ENCODE measurements at places on chromosomes 6 and 20. TPM values are rescaled to one million over a fixed set of nuclear protein-coding genes. Genes with fewer than 3 reads are reported as not detected.

DNA sequence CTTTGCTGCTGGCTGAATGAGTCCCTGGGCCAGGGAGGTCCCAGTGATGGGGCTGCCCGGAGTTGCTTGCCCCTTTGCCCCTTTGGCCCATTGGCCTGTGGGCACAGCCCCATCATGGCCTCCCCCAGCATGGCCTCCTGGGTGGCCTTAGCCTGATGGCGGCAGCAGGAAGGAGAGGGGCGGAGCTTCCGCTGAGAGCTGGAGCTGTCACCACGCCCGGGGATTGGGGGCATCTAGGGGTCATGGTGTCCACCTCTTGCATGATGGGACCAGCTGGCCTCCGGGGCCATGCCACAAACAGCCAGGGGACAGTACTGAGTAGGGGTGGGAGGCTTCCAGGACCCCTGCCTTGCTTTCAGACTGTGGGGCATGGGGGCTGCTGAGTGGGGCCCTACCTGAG lies 31.5 kb upstream of the GATA5 start:
- no peaks in the 10 kb centered on the region for H3K27me3 ChIP-seq
- peaks cover 50% of the 10 kb centered on the region for H3K4me1 ChIP-seq
- H3K4me3 ChIP-seq: no peak overlapping the region
- DNase-seq: no peak
- peak overlapping the region; percentile 46 for H3K27ac ChIP-seq
- no peaks in the 10 kb centered on the region for H3K36me3 ChIP-seq

C6orf47 gene
- total RNA-seq: 27.4 TPM

DNA sequence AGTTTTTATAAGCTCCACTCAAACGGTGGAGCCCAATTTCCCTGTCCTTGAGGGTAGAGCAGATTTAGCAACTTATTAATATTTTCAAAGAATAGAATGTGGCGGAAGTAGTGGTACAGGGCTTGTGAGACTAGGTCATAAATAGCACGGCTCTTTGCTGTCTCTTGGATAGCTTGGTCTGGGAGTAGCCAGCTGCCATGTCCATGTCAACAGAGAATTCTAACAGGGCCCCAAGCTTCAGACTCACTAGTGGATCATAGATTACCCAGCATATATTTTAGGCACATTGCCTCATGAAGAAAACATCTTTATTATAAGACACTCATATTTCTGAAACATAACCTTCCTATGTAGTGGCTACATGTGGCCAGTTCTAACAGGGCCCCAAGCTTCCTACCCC lies 755.7 kb downstream of the HDGFL1 start:
- no peaks in the 10 kb centered on the region for H3K27me3 ChIP-seq
- DNase-seq: no peak
- H3K4me1 ChIP-seq: no peaks in the 10 kb centered on the region
- H3K36me3 ChIP-seq: no peaks in the 10 kb centered on the region

DNA sequence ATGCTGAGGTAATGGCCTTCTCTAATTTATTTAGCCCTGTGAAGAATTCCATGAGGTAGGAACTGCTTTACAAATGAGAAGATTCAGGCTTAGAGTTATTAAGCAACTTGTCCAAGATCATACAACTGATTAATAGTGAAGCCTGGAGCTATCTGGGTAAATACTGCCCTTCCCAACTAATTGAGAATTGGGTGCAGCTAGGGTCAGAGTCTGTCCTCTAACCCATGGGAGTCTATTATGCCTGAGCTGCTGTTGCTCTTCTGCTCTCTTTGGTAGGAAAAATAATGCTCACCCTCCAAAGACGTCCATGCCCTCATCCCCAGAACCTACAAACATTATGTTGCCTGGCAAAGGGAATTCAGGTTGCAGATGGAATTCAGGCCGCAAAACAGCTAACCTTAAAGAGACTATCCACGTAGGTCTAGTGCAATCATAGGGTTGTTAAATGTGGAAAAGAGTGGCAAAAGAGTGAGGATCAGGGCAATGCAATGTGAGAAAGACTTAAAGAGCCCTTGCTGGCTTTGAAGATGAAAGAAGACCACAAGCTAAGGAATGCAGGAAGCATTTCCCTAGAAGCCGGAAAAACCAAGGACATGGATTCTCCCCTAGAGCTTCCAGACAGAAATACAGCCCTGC lies 90.1 kb downstream of the SPTLC3 start:
- no peak overlapping the region for H3K27ac ChIP-seq
- no peak overlapping the region for H3K4me3 ChIP-seq
- DNase-seq: no peak
- H3K4me1 ChIP-seq: no peaks in the 10 kb centered on the region

PTCRA gene
- total RNA-seq: not detected

GRCh38 chr20:25006431-25007167 lies 14.0 kb upstream of the APMAP start:
- no peaks in the 10 kb centered on the region for H3K27me3 ChIP-seq
- H3K27ac ChIP-seq: no peak overlapping the region
- no peak for DNase-seq
- H3K36me3 ChIP-seq: no peaks in the 10 kb centered on the region
- H3K4me1 ChIP-seq: no peaks in the 10 kb centered on the region

DNA sequence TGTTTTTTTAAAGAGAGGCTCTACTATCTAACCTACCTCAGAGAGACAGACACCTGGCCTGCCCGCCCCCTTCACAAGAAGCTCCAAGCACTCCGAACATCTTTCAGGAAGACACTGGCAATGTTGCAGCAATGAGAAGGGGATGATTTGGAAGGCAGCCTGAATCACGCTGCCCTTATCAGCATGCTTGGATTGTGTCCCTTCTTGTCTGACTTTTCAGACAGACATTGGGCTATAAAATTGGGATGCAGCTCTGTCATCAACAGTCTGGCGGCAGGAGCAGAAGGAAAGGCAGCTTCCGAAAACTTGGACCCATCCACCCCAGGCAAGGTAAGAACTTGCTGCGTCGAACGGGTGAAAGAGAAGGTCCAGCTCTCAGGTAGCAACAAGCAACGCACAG lies 56.0 kb downstream of the CDK5RAP1 start:
- no peak overlapping the region for H3K27ac ChIP-seq
- H3K4me1 ChIP-seq: no peaks in the 10 kb centered on the region
- no peaks in the 10 kb centered on the region for H3K36me3 ChIP-seq
- no peak for DNase-seq
- no peak overlapping the region for H3K4me3 ChIP-seq

OR12D3 gene
- total RNA-seq: not detected

DNA sequence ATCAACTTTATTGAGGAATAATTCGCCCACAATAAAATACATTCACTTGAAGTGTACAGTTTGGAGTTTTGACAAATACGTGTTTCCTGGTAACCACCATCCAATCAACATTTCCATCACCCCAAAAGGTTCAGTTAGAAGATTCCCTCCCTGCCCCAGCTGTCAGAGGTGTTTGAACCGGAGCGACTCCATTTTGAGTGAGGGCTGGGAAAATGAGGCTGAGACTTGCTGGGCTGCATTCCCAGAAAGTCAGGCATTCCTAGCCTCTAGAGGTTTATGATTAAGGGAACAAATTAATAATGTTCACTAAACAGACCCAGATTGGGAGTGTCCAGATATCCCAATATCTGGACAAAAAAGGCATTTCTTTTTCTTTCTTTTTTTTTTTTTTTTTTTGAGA lies 33.0 kb upstream of the BLCAP start:
- no peaks in the 10 kb centered on the region for H3K36me3 ChIP-seq
- H3K27ac ChIP-seq: no peak overlapping the region
- no peak overlapping the region for H3K4me3 ChIP-seq

- H3K27me3 ChIP-seq: no peaks in the 10 kb centered on the region
- DNase-seq: peak; percentile 42
- H3K27ac ChIP-seq: no peak overlapping the region
- H3K4me3 ChIP-seq: no peak overlapping the region
Measured at GRCh38 chr6:121732641-121733040, 297.2 kb downstream of the GJA1 start.

- no peak overlapping the region for H3K27ac ChIP-seq
- no peaks in the 10 kb centered on the region for H3K36me3 ChIP-seq
- peaks cover 11% of the 10 kb centered on the region for H3K27me3 ChIP-seq
- no peak overlapping the region for H3K4me3 ChIP-seq
- H3K4me1 ChIP-seq: no peaks in the 10 kb centered on the region
- DNase-seq: no peak
Measured at GRCh38 chr20:52279706-52280105, 88.1 kb upstream of the ZFP64 start.

DNA sequence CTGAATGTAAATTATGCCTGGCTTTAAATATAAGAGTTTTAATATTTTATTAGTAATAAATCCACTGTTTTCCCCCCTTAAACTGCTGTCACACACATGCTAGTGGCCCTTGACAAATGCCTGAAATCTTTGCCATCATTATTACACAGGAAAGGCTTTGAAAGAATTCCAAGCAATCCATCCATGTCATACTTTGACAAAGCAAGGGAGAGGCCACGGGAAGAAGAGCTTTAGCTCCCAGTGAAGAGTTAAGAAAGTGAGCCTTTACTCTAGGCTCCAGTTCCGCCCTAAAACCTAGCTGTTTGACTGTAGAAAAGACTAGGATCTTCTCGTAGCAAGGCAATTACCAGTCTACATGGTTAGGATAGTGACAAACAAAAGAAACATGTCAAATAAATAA lies 147.9 kb downstream of the GMDS start:
- H3K4me3 ChIP-seq: no peak overlapping the region
- no peak for DNase-seq
- no peak overlapping the region for H3K27ac ChIP-seq
- H3K36me3 ChIP-seq: no peaks in the 10 kb centered on the region

EFCAB8 gene
- not detected for total RNA-seq

DNA sequence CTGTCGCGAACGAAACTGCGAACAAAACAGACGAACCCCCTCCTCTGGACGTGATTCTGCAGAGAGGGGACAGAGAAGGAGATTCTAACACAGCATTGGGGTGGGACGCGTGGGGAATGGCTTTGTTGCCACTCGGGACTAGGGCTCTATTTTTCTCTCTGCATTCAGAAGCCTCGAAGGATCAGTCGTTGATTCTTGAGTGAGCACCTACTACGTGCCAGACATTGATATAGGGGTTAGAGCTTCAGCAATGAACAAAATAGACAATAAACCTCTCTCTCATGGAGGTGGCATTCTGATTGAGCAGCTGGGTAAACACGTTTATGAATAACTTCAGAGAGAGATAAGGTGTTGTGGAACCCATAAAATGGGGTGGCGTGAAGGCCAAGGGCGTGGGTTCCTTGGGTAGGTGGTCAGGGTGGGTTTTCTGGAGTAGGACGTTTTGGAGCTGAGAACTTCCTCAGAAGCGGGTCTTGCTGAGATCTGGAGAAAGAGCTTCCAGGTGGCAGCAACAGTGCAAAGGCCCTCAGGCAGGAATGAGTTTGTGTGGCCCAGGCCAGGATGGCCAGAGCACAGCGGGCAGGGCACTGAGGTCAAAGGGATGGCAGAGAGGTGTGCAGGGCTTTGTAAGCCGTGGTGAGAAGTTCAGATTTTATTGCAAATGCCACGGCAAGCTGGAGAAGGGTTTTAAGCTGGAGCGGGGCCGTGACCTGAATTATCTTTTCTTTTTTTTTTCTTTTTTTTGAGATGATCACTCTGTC lies 884 bp downstream of the SLC2A10 start:
- no peak overlapping the region for H3K27ac ChIP-seq
- DNase-seq: no peak
- H3K27me3 ChIP-seq: no peaks in the 10 kb centered on the region
- no peaks in the 10 kb centered on the region for H3K4me1 ChIP-seq
- H3K4me3 ChIP-seq: peak overlapping the region; percentile 39

DNA sequence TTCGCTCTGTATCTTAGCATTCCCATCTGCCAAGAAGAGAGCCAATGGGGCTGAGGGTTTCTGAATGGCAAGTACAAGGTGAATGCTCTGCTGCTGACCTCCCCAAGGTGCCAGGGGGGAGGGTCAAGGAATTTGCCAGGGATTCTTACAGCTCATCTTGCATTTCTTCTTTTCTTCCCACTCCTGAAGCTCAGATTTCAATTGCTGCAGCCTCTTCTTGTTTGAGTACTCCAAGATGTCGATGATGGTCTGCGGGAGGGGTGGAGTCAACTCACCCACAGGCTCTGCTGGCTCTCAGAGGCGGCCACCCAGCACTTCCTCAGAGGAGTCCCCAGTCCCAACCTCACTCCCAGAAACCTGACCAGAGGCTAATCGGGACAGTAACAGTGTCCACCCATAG lies 12.4 kb downstream of the C20orf96 start:
- H3K4me1 ChIP-seq: no peaks in the 10 kb centered on the region
- H3K4me3 ChIP-seq: no peak overlapping the region
- no peak overlapping the region for H3K27ac ChIP-seq
- no peak for DNase-seq

DNA sequence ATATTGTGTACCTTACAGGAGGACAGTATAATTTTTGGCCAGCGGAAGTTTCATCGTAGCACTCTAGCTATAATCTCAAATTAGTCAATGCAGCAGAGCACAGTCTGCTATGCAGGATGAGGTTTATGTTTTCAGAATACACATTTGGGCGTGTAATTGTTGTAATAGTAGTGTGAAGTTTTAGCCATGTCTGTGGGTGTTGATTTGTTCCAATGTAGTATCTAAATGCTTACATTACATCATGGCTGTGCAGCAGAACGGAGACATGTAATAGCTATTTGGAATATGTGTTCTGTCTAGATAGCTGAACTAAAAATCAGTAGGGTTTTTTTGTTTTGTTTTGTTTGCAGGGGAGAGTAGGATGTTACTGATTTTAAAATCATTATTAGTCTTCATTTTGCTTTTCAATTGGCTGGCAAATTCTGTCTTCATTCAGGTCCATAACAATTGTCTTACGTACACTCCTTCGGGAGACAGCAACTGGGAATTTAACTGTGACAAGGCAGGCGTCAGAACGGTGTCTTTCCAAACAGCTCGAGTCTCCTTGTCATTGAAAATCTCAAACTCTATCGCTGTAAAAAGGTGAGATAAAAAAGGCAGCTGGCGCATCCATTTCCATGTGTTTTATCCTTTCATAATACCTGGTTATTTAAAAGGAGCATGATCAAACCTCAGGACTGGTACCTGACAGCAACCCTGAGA lies 65.1 kb upstream of the CDH4 start:
- H3K27me3 ChIP-seq: no peaks in the 10 kb centered on the region
- H3K4me1 ChIP-seq: no peaks in the 10 kb centered on the region
- DNase-seq: peak; percentile 33
- H3K4me3 ChIP-seq: no peak overlapping the region

DNA sequence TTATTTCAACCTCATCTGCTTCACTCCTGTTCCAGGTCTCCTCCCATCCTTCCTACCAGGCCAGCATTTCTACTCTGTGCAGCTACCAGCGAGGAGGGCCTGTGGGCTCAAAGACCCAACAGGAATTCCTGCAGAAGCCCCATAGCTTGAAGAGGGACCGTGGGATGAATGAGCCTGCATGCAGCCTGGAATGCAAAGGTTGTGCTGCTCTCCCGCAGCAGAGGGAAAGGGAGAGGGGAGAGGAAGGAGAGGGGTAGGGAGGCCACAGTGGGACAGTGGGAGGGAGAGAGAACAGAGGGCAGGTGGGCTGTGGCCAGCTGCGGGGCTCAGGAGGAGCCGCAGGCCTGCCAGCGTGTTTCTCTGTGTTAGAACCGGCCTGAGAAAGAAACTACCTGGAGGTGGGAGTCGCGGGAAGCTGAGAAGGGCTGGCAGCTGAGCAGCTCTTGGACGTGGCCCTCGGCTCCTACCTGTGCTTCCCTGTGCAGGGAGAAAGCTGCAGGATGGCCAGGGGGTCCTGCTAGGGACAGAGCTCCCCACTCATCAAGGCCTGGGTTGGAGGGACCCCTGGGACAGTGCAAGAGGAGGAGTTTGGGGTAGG lies 66.1 kb upstream of the MLN start:
- H3K4me1 ChIP-seq: no peaks in the 10 kb centered on the region
- no peaks in the 10 kb centered on the region for H3K36me3 ChIP-seq
- no peaks in the 10 kb centered on the region for H3K27me3 ChIP-seq
- H3K27ac ChIP-seq: no peak overlapping the region
- no peak overlapping the region for H3K4me3 ChIP-seq

- no peaks in the 10 kb centered on the region for H3K36me3 ChIP-seq
- no peak for DNase-seq
- no peaks in the 10 kb centered on the region for H3K4me1 ChIP-seq
- H3K27ac ChIP-seq: no peak overlapping the region
Measured at GRCh38 chr20:62984666-62985443, 21.9 kb downstream of the BHLHE23 start.

CASS4 gene
- 0.07 TPM for total RNA-seq
